ENCODE measurements at places on chromosomes 7 and 10. TPM values are rescaled to one million over a fixed set of nuclear protein-coding genes. Genes with fewer than 3 reads are reported as not detected.

- no peak for DNase-seq
Observed at GRCh38 chr10:48973065-48973464, 33.4 kb upstream of the LRRC18 start.

GRCh38 chr10:113450906-113451305 lies 101.9 kb upstream of the HABP2 start:
- no peak for DNase-seq

Gene NANOS1
- 0.11 TPM for total RNA-seq

- no peak for DNase-seq
Observed at GRCh38 chr10:12719365-12719764, 282.1 kb downstream of the CCDC3 start.

DNA sequence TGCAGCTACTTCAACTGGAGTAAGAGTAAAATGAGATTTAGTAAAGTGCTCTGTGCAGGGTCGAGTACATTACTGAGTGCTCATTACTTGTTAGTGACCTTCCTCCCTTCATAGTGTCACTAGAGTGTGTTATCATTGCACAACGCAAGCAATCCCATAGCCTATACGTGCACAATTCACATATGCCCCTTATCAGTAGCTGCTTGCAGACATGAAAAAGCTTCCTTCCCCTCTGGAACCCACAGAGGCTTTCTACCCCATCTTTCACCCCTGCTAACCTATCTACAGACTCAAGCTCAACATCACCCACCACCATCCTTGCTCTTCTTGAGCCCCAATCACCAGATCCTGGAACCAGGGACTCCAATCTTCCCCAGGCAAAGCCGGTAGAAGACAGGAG lies 59.3 kb downstream of the C7orf25 start:
- DNase-seq = no peak

Gene SVIL
- total RNA-seq = 67.4 TPM

Gene NEBL
- 0.71 TPM for total RNA-seq

DNA sequence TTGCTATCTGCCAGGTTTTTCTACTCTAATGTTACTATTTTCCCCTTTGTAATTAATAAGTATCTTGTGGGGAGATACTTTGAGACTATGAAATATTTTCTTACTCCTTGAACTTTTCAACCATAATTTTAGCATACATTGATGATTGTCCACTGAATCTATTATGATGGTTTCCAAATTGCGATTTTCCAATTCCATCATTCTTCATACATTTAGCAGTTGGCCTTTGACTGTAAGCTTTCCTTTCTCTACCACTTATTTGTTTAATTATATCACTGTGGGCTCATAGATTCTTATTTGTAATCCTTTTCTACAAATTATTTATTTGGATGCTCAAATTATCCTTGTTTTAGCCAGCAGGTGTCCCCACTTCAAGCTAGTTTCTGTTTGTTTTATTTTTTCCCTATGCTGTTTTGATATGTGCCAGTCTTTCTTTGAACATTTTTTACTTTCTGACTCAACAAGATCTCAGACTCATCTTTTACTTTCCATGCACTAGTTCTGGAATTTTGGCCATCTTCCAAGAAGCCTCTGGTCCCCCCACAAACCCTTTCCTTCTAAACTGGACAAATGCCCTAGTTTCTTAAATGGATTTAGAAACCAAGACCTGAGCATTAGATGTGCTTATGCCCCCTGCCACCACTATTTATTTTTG lies 11.4 kb upstream of the MRPS16 start:
- no peak for DNase-seq

Gene NRF1
- total RNA-seq = 16.3 TPM

GRCh38 chr7:157751951-157752673 lies 415.3 kb downstream of the DNAJB6 start:
- no peak for DNase-seq

DNA sequence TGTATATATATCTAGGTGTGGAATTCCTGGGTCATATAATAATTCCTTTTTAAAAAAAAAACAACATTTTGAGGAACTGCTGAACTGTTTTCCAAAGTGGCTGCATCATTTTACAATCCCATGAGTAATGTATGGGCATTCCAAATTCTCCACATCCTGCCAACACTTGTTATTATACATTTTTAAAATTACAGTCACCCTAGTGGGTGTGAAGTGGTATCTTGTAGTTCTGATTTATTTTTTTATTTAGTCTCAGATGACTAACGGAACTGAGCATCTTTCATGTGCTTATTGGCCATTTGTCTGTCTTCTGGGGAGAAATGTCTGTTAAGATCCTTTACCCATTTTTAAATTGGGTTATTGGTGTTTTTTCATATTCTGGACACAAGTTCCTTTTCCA lies 12.0 kb upstream of the KLHL7 start:
- no peak for DNase-seq

GRCh38 chr7:15131661-15132060 lies 229.1 kb upstream of the DGKB start:
- no peak for DNase-seq

Gene SEMA4G
- total RNA-seq = 0.60 TPM

DNA sequence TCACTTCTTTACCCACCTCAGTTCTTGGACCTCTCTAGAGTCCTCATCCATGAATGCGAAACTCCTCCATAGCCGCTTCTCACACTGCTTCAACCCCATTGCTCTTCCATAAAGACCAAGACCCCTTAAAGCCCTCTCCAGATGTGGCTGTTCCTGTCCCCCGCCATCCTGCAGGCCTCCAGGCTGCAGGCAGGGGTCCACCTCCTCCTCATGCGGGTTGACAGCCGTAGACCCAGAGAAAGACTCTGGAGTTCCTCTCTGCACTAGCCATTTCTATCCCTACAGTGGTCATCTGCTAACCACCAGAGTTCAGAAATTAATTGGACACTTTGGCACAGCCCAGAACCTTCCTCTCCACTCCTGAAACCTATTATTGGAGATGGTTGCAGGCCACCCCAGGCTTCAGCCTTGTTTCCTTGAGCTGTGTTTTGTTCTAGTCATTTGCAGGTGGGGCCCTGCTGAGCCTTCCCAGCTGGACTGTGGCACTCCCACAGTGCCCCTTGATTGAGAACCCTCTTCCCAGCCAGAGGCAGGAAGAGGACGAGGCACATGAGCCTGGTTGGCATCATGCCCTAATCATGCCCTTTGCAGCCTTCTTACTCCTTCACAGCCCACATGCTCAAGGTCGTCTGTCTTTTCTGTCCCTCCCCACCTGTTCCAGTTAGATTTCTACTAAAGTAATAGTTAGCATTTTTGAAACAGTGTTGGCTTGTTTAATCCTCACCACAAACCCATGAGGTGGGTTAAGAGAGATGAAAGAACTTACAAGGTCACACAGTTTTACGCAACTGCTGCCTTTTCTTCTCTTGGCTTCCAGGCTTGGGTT lies 23.9 kb downstream of the CUL1 start:
- no peak for DNase-seq

Gene RTKN2
- 0.49 TPM for total RNA-seq

DNA sequence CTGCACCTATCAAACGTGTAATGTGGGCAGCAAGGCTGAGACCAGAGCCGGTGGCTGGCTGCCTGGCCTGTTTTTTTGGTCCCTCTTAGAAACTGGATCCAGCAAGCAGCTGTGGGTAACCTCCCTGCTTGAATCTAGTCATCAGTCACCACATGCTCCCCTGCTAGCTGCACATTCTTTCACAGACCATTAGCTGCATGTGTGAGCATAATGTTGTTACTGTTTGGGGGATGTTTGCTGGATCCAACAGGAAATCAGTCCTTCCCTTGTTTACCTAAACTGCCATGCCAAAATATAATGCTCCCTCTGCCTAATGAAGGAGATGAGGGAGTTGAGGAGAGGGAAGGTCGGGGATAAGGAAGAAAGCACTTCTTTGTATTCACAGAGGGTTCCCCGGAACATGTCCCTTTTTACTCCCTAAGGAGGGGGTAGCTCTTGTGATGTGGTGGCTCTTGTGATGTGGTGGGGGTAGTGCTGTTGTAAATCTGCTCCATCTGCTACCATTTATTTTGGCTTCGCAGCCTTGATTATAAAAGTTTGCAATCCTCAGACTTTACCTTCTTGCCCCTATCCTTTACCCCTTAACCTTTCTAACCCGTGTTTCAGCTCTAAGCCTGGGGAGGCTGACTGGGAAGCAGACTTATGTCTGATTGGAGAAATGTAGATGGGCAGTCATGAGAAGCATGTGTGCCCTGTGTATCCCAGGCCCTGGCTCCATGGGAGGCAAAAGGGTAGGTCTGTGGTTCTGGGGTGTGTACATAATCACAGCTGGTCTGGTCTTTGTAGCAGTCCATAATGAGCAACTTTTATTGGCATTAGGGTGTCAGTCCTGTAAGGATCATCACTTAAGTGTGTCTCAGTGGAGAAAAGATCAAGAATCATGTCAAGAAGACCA lies 20.8 kb downstream of the LOXL4 start:
- no peak for DNase-seq

DNA sequence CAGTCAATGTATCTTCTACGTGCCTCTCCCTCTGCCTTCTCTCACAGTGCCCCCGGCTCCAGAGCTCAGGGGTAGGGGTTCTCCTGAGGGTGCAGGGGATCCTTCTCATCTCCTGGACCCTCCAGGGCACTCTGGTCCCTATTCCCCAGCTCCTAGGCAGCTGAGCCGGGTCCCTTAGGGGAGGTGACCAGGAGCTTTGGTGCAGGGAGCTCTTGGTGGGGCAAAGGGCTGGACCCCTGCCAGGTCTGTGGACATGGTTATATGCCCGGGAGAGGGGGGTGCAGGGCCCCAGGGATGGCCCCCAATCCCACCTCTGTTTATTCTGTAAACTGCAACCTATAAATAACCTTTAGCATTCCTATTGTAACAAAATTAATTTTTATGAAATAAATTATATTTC lies 16.6 kb upstream of the SLC29A3 start:
- no peak for DNase-seq

Gene ZRANB1
- 24.1 TPM for total RNA-seq

GRCh38 chr7:47479821-47480575 lies 101.9 kb downstream of the TNS3 start:
- DNase-seq = no peak

Gene HTR5A
- not detected for total RNA-seq

Gene CALML3
- total RNA-seq = not detected

Gene SLC16A9
- not detected for total RNA-seq

DNA sequence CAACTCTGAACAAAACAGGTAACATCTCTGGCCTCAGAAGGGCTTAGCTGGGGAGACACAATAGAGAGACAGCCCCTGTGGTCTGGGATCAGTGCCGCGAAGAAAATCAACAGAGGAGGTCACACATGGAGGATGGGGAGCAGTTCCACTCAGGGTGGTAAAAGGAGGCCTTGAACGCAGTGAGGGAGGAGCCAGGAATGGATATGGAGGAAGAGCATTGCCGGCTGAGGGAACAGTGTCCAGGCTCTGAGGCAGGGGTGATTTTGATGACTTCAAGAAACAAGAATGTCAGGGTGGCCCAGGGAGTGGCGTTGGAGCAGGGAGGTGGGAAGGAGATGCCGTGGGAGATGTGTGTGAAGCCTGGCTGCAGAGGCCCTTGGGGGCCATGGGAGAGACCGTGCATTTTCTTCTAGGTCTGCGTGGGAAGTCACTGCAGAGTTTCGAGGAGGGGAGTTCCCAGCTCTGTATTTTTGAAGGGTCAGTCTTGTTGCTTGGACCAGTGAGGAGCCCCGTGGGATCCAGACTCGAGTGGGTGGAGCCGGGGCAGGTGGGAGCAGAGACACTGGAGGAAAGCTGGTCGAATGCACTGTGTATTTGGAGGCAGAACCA lies 35.7 kb upstream of the SH2D4B start:
- DNase-seq = no peak

- no peak for DNase-seq
Observed at GRCh38 chr7:156236936-156237599, 403.5 kb upstream of the RNF32 start.

- DNase-seq = no peak
Observed at GRCh38 chr10:14698111-14698828, 76.4 kb downstream of the FAM107B start.

GRCh38 chr7:91876391-91877133 lies 3.9 kb downstream of the MTERF1 start:
- no peak for DNase-seq

Gene HHEX
- 50.5 TPM for total RNA-seq

DNA sequence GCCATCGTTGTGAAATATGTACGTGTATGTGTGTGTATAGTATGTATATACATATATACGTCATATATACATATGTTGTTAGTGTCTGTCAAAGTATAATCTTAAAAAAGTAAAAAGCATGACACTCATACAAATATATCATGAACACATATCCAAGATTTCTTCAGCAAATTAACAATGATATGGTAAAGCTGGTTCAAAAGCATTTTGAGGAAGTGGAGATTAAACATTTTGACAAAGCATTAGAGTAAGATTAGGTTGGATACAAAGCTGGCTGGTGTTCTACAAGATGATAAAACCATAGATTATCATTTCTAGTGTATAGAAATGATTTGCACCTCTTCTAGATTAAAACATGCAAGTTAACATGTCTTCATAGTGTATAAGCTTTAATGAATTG lies 771 bp upstream of the NUDCD3 start:
- no peak for DNase-seq

DNA sequence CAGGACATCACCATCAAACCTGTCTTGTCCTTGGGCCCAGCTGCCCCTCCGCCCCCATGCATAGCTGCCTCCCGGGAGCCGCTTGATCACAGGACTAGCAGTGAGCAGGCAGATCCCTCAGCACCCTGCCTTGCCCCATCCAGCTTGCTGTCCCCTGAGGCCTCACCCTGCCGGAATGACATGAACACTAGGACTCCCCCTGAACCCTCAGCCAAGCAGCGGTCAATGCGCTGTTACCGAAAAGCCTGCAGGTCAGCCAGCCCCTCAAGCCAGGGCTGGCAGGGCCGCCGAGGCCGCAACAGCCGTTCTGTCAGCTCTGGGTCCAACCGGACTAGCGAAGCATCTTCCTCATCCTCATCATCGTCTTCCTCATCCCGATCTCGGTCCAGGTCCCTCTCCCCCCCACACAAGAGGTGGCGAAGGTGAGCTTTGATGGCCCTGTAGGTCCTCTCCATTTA lies 5.2 kb upstream of the NOLC1 start:
- DNase-seq = no peak

DNA sequence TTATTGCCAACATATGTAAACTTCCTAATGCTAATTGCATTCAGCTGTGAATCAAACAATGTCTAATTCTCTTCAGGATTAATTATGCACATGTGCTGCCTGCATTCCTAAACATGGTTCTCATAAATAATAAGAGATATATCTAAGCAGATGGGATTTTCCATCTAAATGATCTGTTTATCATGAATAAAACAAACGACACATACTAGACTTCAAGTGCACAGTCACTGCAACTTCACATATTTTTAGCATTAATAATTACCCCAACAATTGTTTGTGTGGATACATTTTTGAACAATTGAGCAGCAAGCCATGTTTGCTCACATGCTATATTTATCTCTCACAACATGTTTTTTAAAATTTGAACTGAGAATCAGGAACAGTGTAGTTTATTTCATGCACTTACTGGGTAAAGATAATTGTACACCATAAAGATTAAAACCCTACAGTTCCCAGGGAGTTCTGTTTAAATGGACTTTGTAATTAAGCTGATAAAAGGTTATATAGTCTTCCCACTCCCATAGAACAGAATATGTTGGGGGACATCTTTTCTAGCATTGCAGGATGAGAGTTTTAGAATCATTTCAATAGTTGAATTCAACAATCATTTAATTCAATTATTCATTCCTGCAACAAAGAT lies 378.5 kb downstream of the MDFIC start:
- DNase-seq = no peak

GRCh38 chr10:21924511-21924910 lies 79.0 kb downstream of the DNAJC1 start:
- DNase-seq = no peak

Gene LIPM
- not detected for total RNA-seq
